ENCODE measurements at places on chromosomes 7 and 10.

GRCh38 chr7:55181762-55182161 is 162.9 kb downstream of the EGFR start:
- no peak for DNase-seq

DNA sequence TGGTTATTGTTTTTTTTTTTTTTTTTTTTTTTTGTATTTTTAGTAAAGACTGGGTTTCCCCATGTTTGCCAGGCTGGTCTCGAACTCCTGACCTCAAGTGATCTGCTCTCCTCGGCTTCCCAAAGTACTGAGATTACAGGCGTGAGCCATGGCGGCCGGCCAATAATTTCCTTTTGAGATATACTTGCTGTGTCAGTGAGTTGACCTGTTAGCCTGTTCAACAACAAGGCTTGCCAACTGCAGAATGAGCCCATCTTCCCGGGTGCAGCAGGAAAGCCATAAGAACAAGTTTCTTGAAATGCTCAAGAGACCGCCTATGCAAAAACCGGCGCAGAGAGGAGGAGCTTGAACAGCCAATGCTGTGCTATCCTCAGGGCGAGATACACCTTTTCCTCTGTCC is 112.5 kb downstream of the PRPF18 start:
- no peak for DNase-seq

- DNase-seq, result no peak
These were observed 194.6 kb upstream of the DKK1 start for GRCh38 chr10:52119507-52119906.

DNA sequence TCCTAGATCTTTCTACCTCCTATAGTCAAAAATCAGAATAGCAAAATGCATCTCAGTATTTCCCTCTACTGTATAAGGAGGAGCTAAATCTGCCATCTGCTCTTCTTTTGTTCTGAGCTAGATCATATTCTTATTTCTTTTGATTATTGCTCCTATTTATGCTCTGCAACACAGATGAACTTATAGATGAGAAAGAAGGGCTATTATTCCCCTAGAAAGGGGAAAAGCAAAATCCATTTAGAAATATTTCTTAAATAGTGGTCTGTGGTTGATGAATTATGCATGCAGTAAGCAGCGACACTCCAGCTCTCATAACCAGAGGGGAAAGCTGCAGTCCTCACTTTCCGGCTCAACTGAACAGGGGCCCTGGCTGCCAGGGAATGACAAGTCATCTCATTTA is 207.3 kb upstream of the SORCS1 start:
- no peak for DNase-seq

DNA sequence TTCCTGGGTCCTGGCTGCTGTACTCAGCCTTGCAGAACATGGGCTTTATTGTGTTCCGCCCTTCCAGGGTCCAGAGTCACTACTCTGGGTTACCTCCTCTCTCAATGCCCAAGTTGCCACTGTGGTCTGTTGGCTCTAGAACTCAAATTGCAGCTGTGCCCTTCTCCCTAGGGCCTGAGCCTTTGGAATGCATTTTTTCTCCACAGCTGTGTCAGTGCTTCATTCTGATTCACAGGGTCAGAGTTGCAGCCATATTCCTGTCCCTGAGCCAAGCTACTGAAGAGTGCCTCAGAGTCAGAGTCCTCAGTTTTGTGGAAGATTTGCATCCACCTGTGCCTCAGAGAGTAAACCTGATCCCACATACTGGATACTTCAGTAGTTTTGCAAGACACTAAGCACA is 167.5 kb downstream of the ITGB1 start:
- no peak for DNase-seq

- no peak for DNase-seq
These were observed 18.6 kb downstream of the TECPR1 start for GRCh38 chr7:98233219-98234070.

Data from CD4-positive, alpha-beta T cell treated with Interleukin-6 for 4 hours (primary cell).